NT2/D1 (cell line): ENCODE measurements at places on chromosomes 5 and 9.

GRCh38 chr9:71781391-71781790 lies 13.1 kb upstream of the CEMIP2 start:
- no peak for DNase-seq

DNA sequence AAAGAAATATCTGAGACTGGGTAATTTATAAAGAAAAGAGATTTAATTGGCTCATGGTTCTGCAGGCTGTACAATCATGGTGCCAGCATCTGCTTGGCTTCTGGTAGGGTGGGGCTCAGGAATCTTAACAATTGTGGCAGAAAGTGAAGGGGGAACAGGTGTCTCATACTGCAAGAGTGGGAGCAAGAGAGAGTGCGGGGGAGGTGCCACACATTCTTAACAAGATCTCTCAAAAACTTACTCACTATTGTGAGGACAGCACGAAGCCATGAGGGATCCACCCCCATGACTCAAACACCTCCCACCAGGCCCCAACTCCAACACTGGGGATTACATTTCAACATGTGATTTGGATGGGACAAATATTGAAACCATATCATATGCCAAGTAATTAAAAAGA lies 70.1 kb upstream of the PANK3 start:
- DNase-seq = no peak

DNA sequence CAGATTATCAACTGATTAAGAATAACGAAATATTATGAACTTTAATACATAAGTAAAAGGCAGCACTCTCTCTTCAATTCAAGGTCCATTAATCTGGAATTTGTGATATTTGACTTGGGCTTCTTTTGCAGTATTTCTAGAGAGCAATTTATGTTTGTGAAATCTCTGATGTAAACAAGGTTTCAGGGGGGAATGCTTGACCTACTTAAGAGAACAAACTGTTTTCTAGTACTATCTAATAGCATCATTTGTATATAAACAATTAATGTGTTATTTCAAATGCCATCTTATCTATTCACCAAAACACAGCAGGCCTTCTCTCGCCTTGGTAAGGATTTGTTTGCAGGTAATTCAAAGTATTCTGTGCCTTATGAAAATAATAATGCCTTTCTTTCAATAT lies 103.6 kb upstream of the FST start:
- DNase-seq = no peak

DNA sequence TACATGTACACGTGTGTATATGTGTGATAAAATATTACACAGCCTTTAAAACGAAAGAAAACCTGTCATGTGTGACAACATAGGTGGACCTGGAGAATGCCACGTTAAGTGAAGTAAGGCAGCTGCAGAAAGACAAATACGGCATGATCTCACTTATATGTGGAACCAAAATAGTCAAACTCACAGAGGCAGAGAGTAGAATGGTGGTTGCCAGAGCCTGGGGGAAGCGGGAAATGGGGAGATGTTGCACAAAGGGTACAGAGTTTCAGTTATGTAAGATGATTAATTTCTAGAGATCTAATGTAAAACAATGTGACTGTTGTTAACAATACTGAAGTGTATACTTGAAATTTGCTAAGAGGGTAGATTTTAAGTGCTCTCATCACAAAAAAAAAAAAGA lies 34.8 kb downstream of the ADAMTS12 start:
- no peak for DNase-seq

GRCh38 chr5:85938201-85938600 lies 679.5 kb upstream of the COX7C start:
- DNase-seq = no peak

DNA sequence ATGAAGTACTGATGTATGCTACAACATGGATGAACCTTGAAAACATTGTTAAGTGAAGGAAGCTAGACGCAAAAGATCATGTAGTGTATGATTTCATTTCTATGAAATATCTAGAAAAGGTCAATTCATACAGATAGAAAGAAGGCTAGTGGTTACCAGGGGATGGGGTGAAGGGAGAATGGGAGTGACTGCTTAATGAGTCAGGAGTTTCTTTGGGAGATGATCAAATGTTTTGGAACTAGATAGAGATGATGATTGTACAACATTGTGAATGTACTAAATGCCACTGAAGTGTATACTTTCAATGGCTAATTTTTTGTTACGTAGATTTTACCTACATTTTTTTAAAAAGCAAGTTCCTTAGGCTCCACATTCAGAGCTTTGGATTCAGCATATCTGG lies 14.9 kb upstream of the DELE1 start:
- no peak for DNase-seq

DNA sequence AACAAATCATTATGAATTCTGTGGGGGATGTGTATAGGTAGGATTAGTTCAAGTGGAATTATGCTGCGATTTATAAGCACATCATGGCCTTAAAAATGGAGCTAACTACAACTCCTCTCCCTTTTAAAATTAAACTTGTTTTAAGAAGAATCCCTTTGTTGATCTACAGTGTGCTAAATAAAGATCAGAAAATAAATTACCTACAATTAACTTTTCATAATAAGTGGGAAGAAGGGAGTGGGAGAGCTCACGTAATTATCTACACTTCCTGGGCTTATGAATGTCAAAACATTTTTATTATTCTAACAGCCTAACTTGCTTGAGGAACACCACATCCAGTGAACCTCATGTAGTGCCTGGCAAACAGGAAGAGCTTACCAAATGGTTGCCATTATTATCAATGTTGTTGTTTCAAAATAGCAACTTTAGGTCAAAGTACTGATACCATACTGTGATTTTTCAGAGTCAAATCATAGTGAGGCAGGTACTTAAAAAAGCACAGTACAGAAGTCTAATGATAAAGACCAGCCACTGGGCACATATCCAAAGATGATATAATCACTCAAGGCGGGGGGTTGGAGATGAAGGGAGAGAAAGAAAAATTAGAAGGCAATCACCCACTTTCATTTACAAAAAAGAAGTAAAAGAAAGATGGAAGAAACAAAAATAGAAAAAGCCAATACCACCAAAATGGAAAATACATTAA lies 174.0 kb downstream of the RAPGEF6 start:
- DNase-seq = no peak

DNA sequence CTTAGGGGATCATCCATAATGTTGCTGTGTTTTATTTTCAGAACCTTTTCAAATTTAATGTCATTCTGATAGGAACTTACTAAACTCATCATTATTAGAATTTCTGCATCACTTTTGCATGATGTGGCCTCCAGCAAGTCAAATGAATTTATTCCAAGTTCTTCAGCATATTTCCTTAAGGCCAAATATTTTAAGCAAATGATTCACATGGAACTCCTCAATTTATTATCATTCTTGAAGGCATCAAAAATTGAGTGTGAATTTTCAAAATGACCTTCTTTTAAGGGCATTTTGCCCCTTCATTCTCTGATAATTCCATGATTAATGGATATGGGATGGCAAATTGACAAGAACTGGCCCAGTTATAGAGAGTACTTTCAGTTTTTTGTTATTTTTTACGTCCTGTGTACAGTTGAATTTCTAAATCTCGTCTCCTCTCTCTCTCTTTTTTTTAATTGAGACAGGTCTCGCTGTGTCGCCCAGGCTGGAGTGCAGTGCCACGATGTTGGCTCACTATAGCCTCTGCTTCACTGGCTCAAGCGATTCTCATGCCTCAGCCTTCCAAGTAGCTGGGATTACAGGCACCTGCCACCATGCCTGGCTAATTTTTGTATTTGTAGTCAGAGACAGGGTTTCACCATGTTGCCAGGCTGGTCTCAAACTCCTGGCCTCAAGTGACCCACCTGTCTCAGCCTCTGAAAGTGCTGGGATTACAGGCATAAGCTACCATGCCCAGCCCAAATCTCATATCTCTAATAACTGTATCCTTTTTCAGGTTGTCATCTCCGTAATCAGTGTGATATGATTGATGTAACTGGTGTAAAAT lies 29.1 kb downstream of the GPR21 start:
- DNase-seq = no peak

- no peak for DNase-seq
These were observed 377.8 kb downstream of the IRX2 start for GRCh38 chr5:2373631-2374030.

DNA sequence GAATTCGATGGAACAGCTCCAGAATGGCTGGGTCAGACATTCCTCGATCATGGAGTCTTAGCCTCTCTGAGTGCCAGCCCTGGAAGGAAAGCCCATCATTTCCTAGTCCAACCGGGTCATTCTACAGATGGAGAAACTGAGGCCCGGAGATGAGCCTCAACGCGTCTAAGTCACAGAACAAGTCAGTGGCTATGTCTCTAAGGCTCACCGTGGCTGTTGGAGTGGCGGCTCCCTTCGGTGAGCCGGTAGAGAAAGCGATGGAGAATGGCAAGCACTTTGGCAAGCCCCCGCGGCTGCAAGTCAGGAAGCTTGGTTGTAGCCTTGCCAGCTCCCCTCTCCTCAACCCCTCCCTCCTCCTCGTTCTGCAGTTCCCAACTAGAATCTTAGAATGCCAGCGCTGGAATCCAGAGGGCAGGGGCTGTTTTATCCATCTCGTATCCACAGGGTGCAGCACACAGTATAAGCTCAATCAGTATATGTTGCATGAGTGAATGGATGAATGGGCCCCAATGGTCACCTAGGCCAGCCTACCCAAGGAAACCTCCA lies 438 bp upstream of the ARSI start:
- DNase-seq = no peak

- DNase-seq = no peak
These were observed 54.5 kb downstream of the ZNF366 start for GRCh38 chr5:72452515-72453245.

DNA sequence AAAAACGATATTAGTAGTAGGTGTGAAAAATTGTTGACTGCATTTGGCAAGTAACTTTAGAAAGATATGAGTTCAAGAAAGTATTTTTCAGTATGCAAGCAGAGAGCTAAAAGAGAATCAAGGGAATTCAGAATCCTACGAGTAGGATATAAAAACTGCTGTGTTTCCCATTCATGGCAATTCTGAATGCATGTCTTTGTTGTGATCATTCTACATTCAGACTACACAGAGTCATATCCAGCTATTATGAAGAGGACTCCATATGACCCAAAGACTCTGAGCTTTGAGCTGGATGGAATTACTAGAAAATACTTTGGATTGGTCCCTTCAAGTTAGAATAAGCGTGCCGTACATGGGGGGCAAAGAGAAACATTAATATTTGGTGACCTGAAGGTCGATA lies 12.0 kb downstream of the IFNE start:
- DNase-seq = no peak

DNA sequence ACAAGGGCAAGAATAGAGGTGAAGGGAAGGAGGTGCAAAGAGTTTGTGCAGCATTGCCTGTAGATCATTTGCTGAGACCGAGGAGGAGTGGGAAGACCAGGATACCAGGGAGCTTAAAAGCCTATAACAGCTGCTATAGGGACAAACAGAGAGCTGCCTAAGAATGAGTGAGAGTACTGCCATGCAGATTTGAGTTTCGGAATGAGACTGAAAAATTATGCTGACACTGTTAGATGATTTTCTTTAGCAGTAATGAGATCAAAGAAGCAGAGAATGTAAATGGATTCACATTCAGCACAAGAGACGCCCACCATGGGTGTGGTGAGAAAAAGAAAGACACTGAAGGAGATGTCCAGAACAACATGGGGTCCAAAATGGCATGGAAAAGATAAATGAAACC lies 69.7 kb downstream of the EPB41L4A start:
- no peak for DNase-seq

DNA sequence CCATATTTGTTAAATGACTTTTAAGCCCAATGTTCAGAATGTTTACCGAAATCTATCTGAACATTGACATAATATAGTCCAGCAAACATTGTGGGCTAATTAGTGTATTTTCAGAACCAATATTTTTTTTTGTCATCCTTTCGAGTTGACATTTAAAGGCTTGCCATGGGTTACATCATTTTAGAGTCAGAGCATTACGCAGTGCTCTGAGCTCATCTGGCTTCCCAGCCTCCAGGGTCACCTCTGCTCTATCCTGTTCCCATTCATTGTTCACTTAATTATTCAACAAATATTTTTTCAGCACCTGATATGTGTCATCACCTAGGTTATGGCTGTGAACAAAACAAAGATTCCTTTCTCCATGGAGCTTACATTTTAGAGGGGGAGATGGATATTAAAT lies 80.2 kb downstream of the SREK1 start:
- no peak for DNase-seq

- DNase-seq = no peak
These were observed 5.9 kb downstream of the PNPLA7 start for GRCh38 chr9:137544176-137544760.
